Cortex of kidney (tissue), 1 donor: ENCODE measurements at places on chromosomes 11 and 22.

DNA sequence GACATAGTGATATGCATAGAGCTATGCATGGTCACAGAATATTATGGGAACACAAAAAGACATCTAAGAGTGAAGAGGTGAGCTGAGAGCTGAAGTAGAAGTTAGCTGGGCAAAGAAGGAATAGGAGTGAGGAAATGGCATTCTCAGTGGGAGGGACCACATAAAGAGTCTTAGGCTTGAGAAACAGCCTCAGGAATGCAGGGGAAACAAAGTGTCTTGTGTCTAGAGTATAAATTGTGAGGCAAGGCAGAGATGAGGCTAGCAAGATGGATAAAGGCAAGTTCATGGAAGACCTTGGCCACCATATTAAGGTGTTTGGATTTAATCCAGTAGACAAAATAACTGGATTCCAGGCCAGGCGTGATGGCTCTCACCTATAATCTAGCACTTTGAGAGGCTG lies 40.6 kb upstream of the CRTAM start:
- no peak for DNase-seq

DNA sequence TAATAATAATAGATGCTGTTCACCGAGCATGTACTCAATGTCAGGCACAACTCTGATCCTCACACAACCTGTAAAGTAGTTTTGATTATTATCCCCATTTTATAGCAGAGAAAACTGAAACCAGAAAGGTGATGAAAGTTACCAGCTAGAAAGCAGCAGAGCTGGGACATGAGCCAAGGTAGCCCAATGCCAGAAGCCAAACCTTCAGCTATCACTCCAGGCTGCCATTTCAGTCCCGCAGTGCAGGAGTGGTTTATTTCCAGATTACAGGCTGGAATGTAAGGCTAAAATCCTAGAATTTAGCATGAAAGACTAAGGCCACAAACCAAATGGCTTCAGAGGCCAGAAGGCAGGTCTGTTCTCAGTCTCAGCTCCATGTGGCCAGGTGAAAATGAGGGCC lies 108.8 kb downstream of the TENM4 start:
- no peak for DNase-seq

- DNase-seq: no peak
These were observed 1290.1 kb downstream of the TBC1D22A start for GRCh38 chr22:48052621-48052890.

DNA sequence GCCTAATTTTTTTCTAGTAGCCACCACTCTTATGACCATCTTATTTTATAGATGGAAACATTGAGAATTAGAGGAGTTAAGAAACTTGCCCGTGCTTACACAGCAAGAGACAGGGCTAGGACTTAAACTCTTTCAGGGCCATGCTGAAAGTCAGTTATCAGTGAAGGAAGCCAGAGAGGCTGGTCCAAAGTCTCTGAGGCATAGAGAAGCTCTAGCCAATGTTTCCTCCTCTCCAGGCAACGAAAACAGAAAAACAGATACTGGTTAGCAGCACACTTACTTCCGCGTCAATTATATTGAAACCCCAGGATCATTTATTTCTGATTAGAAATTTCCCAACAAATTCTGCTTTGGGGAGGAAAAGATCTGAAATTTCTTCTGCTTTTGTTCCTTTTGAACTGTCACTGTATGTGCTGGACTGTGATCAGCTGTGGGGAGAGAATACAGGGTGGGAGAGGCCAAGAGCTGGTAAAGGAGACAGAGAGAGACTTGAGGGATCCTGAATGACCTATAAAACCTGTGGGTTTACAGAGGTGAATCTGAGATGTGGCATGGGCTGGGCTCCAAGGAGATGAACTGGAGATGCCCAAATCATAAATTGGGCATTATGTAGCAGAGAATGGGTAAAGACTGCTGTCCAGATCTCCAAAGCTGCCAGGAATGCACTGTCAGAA lies 37.5 kb upstream of the CAPRIN1 start:
- DNase-seq: no peak

DNA sequence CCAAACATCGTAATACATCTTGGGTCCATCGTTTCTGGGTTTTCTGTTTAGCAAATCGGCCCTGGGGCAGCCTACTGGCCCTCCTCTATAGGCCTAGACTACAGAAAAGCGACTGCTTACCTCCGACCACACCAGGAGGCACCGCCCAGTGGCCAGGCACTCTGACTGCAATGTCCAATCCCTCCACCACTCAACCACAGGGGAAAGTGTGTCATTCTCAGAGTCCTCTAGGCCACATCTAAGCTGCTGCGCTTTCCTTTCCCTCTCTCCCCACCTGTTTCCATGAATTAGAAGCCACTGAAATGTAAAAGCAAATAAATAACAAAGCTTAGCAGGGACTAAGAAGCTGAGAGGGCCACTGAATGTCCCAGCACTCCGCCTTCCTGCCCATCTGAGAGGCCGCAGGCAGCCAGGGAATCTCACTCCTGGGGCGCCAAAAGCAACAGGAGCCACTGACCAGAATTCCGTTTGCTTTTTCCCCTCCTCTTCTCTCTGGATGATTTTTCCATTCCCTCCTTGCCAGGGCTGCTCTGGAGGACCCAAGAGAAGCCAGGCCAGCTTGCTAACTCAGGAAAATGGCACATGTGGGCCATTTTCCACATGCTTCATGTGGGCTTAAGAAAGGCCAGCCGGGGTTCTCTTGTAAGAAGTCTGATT lies 50.1 kb upstream of the FLI1 start:
- no peak for DNase-seq
